ENCODE measurements at places on chromosomes 11 and 22.

GRCh38 chr22:31272522-31273446 lies 19.5 kb downstream of the PIK3IP1 start:
- no peak for DNase-seq

DNA sequence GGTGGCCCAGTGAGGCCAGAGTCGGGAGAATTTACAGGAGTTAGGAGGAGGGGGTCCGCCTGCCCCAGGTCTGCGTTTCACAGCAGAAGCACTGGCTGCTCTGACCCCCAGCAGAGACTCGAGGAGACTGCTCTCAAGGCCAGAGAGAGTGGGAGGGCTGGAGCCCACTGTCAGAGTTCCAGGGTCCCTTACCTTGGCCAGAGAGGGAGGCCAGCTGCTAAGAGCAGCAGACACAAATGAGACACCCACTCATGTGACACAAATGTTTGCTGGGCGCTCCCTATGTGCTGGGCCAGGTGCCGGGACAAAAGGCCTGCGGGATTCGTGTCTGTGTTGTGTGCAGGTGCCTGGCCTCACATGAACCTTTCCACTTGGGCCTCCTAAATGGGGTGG lies 2.8 kb upstream of the TNFRSF13C start:
- no peak for DNase-seq

GRCh38 chr11:8285228-8285627 lies 21.6 kb upstream of the LMO1 start:
- no peak for DNase-seq

- DNase-seq, result no peak
Measured at GRCh38 chr22:48315439-48316256, 1512.0 kb downstream of the BRD1 start.

- DNase-seq, result no peak
Measured at GRCh38 chr22:31137721-31138120, 2.6 kb downstream of the PLA2G3 start.

DNA sequence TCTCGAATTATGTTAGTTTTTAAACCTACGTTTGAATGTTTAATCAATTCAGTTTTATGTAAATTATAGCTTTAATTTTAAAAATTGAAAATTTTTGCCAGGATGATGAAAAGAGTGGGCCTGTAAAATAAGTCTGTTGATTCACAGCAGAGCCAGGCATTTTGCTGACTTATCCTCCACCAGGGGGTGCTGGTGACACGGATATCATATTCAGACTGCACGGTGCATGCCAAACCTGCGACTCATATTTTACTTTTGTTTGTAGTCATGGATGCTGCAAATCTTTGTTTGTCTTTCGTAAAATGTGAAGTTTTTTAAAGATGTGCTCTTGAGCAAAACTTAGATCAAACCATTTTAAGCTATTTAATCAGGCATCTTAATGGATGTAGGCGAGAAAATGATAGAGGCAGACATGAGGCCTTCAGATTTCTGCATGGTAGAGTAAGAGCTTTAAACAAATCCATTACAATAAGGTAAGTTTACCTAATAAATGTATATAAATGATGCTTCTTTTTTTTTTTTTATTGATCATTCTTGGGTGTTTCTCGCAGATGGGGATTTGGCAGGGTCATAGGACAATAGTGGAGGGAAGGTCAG lies 3.6 kb upstream of the OR8B3 start:
- peak; percentile 43 for DNase-seq

GRCh38 chr22:24827296-24827695 lies 21.3 kb downstream of the SGSM1 start:
- DNase-seq, result no peak

- DNase-seq, result no peak
Measured at GRCh38 chr11:65871811-65872548, 620 bp downstream of the EFEMP2 start.

DNA sequence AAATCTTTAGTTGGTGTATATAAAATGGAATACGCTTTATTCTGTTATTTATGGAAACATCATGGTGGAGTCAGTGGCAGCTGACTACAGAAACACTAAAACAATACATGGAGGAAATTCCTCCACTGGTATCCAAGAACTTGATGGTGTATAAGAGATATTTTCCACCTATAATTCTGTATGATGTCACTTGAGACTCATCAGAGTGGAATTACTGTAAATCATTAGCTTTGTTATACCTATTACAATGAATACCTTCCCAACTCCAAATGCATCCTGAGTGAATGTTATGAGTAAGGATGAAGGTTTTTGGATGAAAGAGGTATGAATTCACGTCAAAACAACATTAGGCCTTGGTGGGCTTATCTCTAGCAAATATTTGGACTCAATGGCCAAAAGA lies 258.5 kb upstream of the SORL1-AS1 start:
- DNase-seq, result no peak

- no peak for DNase-seq
Measured at GRCh38 chr11:71191201-71191600, 61.2 kb downstream of the SHANK2 start.

DNA sequence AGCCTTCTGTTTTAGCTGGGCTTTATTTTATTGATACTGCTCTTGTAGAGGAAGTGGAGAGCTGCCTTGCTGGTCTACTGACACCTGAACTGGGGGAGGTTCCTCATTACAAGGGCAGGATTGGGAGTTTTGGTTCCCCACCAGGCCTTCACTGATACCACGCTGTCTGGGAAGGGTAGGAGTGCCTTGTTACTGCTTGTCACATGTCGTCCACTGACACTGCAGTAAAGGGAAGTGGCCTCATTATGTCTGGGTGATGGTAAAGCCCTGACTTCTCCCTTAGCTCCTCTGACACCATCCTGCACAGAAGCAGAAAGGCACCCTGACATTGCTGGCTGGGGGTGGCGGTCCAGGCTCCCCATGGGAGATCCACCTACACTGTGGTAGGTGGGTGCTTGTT lies 38.7 kb upstream of the ELF5 start:
- no peak for DNase-seq

GRCh38 chr22:28983788-28984441 lies 77.7 kb downstream of the C22orf31 start:
- DNase-seq, result no peak

- DNase-seq, result no peak
Measured at GRCh38 chr11:78961247-78961646, 386.6 kb upstream of the NARS2 start.

- DNase-seq, result no peak
Measured at GRCh38 chr11:117724621-117725020, 72.4 kb downstream of the DSCAML1 start.

GRCh38 chr11:1827095-1827813 lies 7.5 kb upstream of the SYT8 start:
- peak; percentile 41 for DNase-seq

All from AG09309 (cell line).